Cardiac fibroblast (primary cell): ENCODE measurements at places on chromosomes 12 and 14.

DNA sequence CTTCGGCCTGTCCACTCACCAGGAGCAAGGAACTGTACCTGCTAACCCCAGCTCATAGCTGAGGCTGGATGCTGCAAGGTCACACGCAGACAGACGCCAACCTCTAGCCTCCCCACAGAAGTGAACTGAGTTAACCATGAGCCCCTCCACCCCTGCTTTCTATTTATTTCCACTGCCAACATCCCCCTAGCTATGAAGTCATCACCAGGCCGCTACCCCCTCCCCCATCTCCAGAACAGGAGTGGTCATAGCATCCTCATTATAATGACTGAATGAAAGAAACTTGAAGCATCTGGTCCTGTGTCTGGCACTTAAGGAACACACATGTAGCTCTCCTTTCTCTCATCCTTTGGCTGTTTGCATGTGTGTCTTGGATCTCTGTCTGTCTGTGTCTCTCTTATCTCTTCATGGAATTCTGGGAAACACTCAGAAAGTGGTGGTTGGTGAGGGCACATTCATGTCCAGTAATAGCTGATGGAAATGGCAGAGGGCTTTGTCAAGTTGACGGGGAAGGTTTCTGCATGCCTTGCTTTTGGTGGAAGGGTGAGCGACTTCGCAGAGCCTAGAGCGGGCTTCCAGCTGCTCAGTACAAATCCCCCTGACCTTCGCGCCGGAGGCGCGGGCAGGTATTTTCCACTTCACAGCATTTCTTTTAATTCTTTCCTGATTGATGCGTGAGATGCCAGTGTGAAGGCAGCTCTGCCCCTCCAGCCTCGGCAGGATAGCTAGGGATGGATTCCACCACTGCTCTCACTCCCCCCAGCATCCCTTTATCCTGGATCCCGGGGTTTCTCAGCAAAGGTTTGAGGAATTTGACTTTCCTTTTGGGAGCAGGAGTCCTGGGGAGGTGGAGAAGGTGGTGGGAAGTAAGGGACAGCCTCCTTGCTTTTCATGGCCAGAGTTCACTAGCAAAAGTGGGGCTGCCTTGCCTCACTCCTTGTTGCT lies 198.2 kb downstream of the CHST11 start:
- no peak for DNase-seq

GRCh38 chr12:18389820-18390219 lies 128.5 kb downstream of the PIK3C2G start:
- no peak for DNase-seq

- DNase-seq: no peak
These were observed 45.7 kb downstream of the WDR20 start for GRCh38 chr14:102185360-102185759.

DNA sequence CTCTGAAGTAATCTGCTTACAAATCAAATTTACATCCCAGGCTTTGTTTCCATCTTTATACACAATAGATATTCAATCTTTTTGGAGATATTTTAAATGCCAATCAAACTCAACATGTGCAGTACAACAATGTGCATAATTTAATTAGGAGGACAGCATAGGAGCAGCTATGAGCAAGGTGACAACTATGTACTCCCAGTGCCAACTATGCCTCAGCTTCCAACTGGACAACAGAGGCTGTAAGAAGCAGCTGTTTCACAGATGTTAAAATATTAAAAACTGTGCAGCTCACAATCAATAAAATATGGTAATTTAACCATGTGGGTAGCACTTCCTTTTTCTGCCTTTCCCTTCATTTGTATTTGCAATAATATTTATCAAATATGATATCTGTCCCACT lies 99.9 kb downstream of the ST8SIA1 start:
- DNase-seq: peak; percentile 46

DNA sequence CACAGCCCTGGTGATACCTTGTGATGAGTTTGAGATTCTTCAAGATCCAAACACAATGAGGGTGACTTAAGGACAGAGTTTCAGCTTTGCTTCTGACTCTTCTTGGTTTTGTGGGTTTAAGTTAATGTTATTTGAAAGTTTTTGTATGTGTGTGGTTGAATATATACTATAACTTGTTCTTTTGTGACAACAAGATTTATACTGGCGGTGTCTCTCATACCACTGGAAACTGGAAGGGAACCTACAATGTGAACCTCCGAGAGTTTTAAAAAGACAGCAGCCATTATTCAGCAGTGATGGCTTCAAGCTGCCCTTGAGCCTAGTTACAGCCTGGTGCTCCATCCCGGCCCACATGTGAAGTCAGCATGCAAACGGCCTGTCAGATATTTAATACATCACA lies 87.9 kb upstream of the IGF1 start:
- DNase-seq: no peak
